ENCODE measurements at places on chromosomes 4 and X.

GRCh38 chr4:147727476-147728028, 4.3 kb upstream of the ARHGAP10 start:
- DNase-seq, result no peak

DNA sequence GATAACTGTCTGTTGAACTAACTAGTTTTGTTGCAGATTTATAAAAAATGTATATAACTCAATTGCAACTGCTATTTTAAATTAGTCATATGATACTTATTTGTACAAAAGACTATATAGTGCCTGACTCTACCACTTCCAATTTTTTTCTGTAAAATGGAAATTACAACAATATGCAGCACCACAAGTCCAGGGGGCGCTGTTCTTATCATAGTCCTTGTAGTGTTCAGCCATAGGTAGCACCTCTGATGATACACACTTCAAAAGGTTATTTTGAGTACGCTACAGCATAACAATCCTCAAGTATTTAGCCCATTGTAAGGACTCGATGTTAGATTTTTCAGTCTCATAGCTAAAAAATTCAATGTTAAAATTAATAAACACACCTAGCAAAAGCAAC, 174.9 kb downstream of the CORIN start:
- peak; percentile 47 for DNase-seq

GRCh38 chr4:8198906-8199593, at the start of gene SH3TC1:
Gene SH3TC1 (plus strand): TSS chr4:8199290. CDS start chr4:8205195, 5,905 bp downstream.
- peak; percentile 94 for DNase-seq

DNA sequence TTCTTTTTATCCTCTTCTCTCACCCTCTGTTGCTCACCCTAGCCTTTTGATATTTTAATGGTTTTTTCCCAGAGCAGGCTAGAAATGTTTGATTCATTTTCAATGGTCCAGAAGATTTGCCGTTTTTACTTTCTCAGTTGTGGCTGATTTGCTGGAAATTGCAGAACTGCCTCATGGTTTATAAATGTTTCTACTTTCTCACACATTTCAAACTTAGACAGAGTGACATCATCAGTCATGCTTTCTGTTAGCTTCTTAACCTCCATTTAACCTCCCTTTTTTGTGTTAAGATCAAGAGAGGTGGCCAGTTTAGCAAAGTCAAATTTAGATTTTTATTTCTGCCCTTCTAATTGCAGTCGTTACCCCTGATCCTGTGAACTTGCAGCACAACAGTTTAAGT, 8.7 kb downstream of the RXFP1 start:
- DNase-seq, result no peak

GRCh38 chr4:54708339-54709279, 50.9 kb downstream of the KIT start:
- no peak for DNase-seq

- DNase-seq, result no peak
These were observed 132.5 kb downstream of the PTTG2 start for GRCh38 chr4:38092701-38093100.

DNA sequence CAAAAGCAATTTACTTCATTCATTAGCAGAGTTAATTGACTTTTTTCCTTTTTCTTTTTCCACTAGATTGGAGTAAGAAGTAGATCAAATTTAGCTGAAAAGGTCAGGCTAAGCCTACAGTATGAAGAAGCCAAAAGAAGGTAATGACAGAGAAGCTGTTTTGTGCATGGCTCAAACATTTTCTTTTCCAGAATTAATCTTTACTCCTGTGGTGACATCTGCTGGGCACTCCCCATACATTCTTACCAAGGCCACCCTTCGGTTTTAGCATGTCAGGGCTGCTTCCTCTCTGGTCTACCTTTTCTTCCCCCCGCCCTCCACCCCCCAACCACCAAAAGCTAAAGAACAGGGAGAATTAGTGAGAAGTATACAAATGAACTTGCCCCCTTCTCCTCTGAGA, 70.2 kb downstream of the CLDN22 start:
- DNase-seq, result peak; percentile 57

- DNase-seq, result no peak
These were observed 749.1 kb downstream of the CCSER1 start for GRCh38 chr4:90876296-90876695.

Measured in HT-29 (cell line).